Amygdala (tissue), 56 donors: ENCODE measurements at places on chromosomes 7 and 10.

DNA sequence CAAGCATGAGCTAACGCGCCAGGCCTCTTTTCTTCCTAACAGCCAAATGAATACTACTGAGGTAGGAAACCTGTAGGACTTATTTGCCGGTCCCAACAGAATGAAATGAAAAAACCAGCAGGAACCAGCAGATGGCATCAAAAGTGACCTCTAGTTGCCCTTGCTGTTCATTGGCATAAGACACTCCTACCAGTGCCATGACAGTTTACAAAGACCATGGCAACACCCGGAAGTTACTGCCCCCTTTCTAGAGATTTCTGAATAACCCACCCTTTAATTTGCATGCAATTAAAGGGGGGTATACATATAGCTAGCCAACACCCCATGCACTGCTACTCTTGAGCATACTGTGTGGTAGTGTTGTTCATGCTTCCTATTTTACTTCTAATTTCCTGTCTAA, 65.2 kb downstream of the ATE1 start:
- no peak for DNase-seq

DNA sequence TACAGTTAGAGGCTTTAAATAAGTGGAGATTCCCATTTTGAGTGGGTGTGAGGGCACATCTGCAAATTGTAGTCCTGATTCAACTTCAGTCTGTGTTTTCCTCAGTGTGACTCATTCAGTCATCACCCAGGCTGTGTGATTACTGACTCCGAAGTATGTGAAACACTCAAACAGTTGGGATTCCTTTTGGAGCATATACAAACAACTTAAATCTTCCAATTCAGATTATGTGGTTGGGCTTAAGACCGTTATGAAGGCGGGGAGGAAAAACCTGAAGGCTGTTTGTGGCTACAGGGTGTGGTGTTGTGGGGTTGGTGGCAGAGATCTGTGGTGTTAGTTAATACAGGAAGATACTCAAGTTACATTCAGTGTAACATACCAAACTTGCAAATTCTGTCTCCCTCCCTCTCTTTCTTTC, 259.7 kb upstream of the FERD3L start:
- DNase-seq = no peak

DNA sequence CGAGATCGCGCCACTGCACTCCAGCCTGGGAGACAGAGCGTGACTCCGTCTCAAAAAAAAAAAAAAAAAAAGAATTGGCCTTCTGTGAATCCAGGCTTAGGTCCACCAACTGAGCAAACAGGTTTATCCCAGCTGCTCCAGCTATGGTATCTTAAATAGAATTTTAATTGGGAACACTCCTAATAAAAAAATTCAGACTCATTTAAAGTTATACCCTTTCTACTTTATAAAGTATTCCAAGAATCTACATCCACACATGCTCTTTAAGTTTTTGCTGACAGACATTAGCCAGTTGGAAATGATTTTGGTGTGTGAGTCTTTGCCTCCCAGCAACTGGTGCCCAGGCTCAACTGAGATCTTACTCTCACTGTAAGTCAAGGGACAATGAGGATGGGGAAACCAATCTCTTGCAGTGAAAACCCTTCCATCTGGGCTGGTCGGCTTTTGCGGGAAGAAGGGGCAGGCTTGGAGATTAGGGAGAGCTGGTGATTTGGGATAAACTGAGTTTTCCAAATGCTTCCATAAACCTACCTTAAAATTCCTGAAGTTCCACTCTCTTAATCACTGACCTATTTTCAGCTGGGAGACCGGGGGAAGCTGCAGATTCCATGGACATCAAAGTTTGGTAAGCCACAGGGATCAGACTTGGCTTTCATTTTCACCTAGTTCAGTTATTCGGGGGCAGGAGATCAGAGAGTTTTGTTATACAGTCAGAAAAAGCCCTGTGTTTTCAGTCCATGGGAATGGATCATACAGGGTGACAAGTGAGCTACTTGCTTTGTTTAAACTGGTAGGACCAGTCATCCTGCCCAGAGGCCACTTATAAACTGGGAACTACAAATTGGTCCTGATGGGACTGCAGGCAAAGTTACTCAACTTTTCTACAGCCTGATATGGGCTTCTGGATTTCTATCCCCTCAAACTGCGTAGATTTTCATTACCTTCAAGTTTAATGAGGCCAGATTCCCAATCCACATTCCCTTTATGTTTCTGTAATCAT, 89.3 kb upstream of the ZNF746 start:
- no peak for DNase-seq

DNA sequence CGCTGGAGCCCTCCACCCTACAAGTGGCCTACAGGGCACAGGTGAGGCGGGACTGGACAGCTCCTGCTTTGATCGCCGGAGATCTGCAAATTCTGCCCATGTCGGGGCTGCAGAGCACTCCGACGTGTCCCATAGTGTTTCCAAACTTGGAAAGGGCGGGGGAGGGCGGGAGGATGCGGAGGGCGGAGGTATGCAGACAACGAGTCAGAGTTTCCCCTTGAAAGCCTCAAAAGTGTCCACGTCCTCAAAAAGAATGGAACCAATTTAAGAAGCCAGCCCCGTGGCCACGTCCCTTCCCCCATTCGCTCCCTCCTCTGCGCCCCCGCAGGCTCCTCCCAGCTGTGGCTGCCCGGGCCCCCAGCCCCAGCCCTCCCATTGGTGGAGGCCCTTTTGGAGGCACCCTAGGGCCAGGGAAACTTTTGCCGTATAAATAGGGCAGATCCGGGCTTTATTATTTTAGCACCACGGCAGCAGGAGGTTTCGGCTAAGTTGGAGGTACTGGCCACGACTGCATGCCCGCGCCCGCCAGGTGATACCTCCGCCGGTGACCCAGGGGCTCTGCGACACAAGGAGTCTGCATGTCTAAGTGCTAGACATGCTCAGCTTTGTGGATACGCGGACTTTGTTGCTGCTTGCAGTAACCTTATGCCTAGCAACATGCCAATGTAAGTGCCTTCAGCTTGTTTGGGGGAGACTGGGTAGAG, at the start of gene COL1A2:
TSS of gene COL1A2 (plus strand) at position 459 of the 704 bp plus-strand sequence. CDS start at position 596, 137 bp downstream.
- DNase-seq = no peak

DNA sequence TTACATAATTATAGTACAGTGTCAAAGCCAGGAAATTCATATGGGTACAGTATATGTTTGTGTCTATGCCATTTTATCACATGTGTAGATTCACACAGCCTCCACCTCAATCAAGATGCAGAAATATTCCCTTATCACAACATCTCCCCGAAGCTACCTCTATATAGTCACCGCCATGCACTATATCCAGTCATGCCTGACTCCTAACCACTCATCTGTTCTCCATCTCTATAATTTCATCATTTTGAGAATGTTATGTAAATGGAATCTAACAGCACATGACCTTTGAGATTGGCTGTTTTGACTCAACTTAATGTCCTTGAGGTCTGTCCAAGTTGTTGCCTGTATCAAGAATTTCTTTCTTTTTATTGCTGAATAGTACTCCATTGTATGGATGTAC, 22.3 kb upstream of the SLC25A13 start:
- DNase-seq = no peak

GRCh38 chr10:21715531-21716195, 181.6 kb downstream of the MLLT10 start:
- no peak for DNase-seq

- no peak for DNase-seq
Observed at GRCh38 chr7:46949270-46949931, 632.5 kb downstream of the TNS3 start.
